ENCODE measurements at places on chromosomes 1 and 21. TPM values are rescaled to one million over a fixed set of nuclear protein-coding genes. Genes with fewer than 3 reads are reported as not detected.

- DNase-seq = no peak
Observed at GRCh38 chr1:55877437-55878232, 662.5 kb upstream of the USP24 start.

- no peak for DNase-seq
Observed at GRCh38 chr1:75812065-75812464, 15.4 kb downstream of the MSH4 start.

GRCh38 chr1:213366141-213366831, 315.2 kb downstream of the RPS6KC1 start:
- DNase-seq = no peak

Gene UBXN10
- total RNA-seq = 0.07 TPM

Gene PDC
- total RNA-seq = not detected

GRCh38 chr1:47611992-47612391, 174.1 kb downstream of the FOXD2 start:
- DNase-seq = no peak

Gene AMY1B
- not detected for total RNA-seq
